ENCODE measurements at places on chromosomes 1 and 21. TPM values are rescaled to one million over a fixed set of nuclear protein-coding genes. Genes with fewer than 3 reads are reported as not detected.

- no peak for DNase-seq
These were observed at the start of gene FCRL3 for GRCh38 chr1:157700732-157701131. FCRL3 (minus strand) TSS chr1:157700769; CDS start chr1:157700489, 280 bp downstream.

GRCh38 chr1:173224280-173224892, 17.3 kb upstream of the TNFSF4 start:
- DNase-seq = no peak

DNA sequence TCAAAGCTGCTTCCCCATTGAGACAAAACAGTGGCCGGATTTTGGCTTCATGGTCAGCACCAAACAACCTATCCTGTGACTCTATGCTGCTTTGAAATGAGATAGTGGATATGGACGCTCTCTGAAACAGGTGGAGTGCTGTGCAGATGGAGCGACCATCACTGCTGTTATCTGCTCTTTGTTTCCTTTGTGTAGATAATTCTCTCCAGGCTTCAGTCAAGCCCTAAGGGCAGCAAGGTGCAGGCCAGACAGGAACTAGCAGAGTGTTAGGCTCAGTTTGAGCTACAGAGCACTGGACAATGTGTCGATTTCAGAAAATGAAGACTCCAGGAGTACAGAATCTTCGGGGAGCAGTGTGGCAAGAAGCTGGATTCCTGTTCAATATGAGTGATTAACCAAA, 4.8 kb upstream of the IRF6 start:
- no peak for DNase-seq

GRCh38 chr1:159289060-159289459, 13.1 kb upstream of the FCER1A start:
- DNase-seq = no peak

Gene FCRL4
- not detected for total RNA-seq

DNA sequence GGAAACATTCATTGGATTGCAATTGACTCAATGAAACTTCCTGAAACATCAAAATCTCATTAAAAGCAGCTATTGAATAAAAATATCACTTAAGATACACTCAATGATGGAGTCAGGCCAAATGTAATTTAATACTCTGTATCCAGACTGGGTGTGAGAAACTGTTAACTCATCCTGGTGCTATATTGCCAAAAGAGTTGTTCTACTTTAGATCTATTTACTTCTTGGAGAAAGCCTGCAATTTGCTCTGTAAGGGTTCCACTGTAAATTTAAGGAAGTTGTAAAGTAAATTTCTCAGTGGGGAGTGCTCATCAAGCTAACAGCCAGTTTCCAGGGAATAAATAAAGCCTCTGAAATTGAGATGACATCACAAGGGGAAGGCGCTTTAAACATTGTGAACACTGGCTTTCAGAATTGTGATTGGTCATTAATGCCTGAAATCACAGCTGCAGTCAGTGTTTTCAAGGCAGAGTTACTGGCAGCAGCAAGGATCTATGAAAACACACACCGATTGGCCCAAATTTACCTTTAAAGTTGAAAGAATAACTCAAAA, 91.4 kb downstream of the OLFM3 start:
- no peak for DNase-seq

GRCh38 chr1:155003766-155004351, 1.3 kb downstream of the ZBTB7B start:
- peak; percentile 83 for DNase-seq
